Stimulated activated CD4-positive, alpha-beta T cell treated with anti-CD3 and anti-CD28 coated beads, Interleukin-4, amount 100 ng/mL, for 1 hour (primary cell): ENCODE measurements at places on chromosomes 11 and 22.
A peak's percentile ranks its signal among the peaks of the same experiment; 100 is the strongest.

DNA sequence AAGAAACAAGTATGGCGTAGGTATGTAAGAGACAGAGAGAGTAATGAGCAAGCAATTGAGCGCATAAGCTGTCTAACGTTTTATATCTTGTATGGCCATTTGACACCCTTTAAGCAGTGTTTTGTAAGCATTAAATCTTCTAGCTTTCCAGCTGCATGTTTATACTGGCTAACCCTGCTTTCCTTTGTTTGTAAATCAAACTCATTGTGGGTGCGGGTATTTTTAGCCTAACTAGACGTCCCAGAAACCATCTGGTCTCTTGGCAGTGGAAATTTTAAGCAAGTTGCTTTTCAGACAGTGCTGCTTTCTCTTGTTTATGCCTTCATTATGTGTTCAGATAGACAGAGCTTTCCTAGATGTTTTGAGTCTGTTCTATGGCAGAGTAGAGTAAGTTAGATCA, 73.5 kb downstream of the RNF169 start:
- DNase-seq, result no peak

DNA sequence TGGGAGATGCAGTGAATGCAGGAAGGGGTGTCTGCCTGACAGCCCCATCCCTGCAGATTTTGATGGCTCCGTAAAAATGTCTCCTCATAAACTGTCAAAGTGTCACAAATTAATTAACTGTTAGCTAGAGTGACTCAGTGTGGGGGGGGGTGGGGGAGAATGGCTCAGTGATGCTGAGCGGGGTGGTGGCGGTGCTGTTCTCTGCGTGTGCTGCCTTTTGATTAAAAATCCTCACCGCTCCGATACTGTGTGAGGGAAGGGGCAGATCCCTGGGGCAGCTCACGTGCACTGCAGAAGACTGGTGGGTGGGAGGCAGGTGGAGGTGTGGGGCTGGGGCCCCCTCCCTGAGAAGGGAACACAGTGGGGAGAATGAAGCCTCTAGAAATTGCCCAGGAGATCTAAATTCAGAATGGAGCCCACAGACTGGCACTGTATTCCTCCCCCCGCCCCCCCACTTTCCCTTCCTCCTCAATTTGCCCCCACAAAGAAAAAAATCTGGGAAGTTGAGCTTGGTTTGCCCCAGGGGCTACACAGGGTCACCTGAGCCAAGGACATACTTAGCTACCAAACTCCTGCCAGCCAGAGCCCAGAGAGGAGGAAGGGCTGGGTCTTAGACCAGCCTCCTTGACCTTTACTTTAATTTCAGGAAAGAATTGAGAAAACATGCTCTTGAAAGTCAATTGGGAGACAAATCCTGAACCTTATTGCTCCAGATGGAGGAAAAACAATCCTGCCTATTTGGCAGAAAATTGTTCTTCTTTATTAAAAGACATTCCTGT, 39.8 kb downstream of the DRD2 start:
- DNase-seq, result no peak

- no peak for DNase-seq
Observed at GRCh38 chr22:40434745-40435144, 64.4 kb downstream of the SGSM3 start.

DNA sequence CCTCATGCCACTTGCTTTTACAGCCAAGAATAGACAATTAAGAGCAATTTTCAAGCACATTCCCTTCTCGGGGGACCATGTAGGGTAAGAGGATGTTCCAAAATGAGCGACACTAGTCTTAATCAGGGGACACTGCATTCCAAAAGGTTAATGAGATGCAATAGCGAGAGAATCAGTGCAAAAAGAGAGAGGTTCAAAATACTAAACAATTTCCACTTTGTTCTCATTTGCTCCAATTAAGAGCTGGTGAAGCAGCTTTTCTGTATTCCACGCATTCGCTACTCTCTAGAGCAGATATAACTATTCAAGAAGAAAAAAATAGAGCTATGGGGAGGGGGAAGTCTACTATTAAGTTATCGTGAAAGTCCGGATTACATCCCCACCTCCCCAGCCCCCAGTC, 811 bp downstream of the LRRC4C start:
- no peak for DNase-seq

GRCh38 chr11:61571337-61571736, 9.5 kb downstream of the SYT7 start:
- DNase-seq, result no peak

DNA sequence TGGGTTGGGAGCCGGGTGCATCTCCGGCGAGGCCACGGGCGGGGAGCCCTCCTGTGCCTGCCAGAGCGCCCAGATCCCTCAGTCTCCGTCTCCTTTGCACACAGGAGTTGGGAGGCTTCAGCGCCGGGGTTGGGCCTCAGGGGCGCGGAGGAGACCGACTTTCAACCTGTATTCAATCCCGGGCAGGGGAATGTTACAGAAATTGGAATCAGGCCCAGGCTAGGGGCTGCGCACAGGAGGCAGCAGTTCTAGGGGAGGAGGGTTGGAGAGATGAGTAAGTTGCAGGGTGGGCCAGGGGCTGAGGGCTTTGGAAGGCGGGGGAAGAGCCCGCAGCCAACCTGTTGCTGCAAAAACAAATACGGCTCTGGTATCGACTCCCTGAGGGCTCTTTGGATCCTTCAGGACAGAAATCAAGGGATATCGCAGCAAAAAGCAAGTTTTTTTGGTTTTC, 640 bp upstream of the KCNA4 start:
- no peak for DNase-seq

GRCh38 chr11:75508051-75508561, 17.6 kb downstream of the GDPD5 start:
- DNase-seq, result no peak

- no peak for DNase-seq
Observed at GRCh38 chr11:61787928-61788491, 4.4 kb downstream of the TMEM258 start.

DNA sequence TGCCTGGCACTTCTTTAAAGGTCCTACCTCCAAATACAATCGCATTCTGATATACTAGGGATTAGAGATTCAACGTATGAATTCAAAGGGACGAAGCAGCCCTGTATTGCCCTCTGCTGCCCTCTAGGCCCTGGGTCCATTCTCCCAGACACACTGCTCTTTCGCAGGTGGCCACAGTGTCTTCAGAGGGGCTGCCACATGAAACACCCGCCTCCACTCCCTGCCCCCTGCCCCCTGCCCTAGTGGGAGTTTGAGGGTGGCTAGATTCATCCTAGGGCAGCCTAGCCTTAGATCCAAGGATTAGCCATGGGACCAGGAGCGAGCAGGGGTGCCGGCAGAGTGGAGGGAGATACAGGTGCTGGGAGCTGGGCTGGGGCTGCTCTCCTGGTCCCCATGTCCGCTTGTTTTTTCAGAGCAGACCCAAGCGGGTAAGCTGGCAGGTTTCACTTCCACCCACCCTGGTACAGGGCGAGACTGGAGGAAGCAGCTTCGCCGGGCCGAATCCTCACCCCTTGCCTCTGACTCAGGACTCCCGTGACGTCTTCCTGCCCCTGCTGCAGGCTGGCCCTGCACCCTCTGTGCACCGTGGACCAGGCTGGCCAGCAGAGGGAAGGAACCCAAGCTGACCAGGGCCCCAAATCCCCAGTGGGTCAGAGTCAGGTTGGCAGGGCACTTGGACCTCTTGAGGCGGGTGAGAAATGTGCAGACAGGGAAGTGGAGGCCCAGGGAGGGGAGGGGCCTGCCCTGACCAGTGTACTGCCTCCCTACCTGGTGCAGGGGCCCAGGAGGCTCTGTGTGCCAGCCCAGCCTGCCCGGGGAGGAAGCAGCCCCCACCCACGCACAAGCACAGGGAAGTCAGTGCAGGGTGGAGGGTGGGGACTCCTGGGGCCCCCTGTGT, 28.4 kb upstream of the HMOX1 start:
- DNase-seq, result peak; percentile 32

GRCh38 chr11:108235192-108235591, 12.3 kb downstream of the ATM start:
- DNase-seq, result no peak

DNA sequence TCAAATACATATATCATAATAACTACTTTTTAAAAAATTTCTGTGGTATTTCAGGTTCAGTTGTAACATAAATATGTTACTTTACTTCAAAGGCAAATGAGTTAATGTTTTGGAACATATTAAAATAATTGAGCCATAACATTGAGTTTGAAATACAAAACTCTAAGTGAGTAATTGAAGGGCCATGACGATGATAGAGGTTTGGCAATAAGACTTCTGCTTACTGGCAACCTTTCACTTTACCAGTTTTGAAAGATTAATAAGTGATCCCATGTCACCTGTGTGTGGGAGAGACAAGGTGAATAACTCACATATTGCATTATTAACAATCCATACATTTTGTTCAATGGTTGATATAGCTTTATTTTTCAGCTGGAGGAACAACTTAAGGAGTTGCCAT, 144.4 kb downstream of the GRIA4 start:
- DNase-seq, result no peak

- no peak for DNase-seq
Observed at GRCh38 chr11:116782728-116783127, 5.1 kb downstream of the ZPR1 start.

DNA sequence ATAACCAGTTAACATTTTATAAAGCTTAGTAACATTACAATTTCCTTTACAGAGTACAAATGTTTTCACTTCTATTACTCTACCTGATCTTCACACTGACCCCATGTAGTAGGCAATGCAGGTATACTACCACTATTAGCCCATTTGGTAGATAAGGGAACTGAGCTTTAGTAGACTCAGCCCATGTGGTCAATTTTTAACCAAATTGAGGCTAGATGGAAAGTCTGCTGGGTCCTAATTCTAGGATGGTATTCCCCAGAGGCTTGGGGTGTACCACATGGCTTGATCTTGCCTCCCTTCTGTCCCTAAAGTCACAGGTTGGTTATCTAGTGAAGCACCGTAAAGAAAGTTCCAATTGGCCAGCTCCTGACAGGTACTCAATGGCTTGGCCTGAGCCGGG, 48.2 kb downstream of the NRXN2 start:
- no peak for DNase-seq

DNA sequence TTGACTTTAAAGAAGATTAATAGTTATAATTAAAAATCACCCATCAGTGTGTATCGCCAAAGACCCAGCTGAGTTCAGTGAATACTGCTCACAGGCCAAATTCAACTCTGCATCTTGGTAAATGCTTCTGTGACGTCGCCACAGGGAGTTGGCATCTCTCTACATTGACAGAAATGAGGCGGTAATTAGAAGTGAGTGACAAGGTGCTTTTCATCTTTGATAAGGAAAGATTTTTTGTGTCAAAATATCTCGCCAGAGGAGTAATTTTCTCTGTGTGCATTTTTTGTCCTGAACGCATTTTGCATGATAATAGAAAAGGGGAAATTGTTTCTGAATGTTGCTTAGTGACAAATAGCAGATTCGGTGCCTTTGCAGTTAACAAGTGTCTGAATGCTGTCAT, 345.8 kb downstream of the CNTN5 start:
- no peak for DNase-seq

- DNase-seq, result no peak
Observed at GRCh38 chr22:20629401-20629800, 122.0 kb downstream of the MED15 start.

- DNase-seq, result no peak
Observed at GRCh38 chr11:98434296-98434695, 586.5 kb upstream of the CNTN5 start.

GRCh38 chr22:46065691-46066454, 84.5 kb upstream of the PPARA start:
- DNase-seq, result no peak

DNA sequence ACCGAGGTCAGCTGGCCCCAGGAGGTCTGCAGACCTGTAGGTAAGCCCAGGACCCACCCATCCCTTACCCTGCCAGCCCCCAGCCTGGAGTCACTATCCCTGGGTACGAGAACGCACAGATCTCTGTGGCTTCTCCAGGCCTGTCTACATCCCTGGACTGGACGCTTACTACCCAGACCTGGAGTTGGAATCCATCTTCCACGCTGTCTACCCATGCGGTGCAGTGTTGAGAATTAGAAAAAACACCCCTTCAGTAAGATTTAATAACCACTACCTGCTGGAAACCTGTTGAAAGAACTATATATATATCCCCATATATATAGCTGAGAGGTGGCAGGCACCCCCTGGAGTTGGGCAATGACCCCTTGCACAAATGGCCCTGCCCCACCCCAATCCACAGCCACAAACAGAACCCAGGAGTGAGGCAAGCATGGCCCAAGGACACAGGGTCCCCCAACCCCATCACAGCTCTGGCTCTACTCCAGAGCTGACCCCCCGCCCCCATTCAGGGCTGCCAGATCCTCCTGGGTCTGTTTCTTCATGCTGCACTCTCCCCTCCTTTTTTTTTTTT, 17.7 kb upstream of the RGL4 start:
- DNase-seq, result no peak

DNA sequence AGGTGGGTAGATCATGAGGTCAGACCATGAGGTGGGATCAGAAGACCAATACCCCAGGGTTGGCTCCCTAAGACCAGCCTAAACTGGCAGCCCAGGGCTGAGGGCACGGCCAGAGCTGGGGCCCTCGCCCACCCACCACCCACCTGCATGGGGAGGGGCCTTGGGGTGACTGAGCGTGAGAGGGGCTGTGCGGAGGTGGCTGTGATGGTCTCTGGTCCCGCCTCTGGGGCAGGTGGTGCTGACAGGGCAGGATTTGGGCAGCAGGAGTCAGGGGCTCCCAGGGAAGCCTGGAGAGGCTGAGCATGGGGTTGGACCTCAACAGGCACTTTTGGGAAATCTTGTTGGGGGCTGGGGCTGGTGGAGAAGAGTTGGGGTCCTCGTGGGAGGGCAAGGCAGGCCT, 39.8 kb upstream of the MUC5AC start:
- no peak for DNase-seq

DNA sequence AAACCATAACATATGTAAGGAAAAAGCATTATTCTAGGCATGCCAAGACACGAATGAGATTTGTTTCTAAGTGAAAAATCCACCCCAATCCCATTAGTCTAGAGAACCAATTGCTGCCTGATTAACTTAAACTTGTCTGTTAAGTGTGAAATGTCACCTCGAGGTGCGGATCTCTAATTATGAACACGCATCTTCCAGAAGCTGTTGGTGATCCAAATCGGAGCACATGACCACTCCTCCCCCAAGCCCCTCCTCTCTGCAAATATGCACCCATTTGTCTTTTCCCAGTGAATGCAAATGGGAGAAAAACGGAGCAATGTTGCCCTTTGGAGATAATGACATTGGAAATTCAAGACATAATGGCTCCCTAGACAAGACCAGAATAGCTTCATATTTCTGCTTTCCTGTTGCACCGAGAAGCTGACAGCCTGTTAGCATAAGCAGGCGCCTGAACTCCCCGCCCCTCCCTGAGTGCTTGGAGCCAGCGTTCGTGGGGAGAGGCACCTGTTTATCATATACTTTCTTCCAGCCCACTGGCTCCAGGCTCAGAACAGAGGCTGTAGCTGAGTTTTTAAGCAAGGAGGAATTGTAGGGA, 6.0 kb upstream of the FXYD6 start:
- DNase-seq, result no peak

GRCh38 chr11:107752949-107753822, 41.3 kb upstream of the SLN start:
- DNase-seq, result no peak

DNA sequence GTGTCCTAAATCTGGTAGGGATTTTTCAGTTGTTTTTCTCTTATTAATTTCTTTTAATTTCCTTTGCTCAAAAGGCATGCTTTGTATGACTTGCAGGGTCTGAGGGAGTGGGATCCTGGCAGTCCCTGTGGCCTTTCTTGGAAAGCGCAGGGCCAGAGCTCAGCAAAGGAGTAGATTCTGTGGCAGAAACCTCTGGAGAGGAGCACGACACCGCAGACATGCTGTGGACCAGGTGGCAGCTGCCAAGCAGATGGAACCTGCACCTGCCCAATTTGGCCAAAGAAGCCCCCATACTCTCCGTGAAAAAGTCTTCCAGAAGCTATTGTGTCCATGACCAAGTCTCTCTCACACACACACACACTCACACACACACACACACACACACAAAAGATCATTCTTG, 78.9 kb upstream of the FGF3 start:
- no peak for DNase-seq
